CD4-positive, alpha-beta T cell treated with Interferon alpha-2 for 1 hour (primary cell): ENCODE measurements at places on chromosomes 1 and 21.

- DNase-seq = no peak
Measured at GRCh38 chr1:54204199-54204598, 4.2 kb downstream of the MRPL37 start.

DNA sequence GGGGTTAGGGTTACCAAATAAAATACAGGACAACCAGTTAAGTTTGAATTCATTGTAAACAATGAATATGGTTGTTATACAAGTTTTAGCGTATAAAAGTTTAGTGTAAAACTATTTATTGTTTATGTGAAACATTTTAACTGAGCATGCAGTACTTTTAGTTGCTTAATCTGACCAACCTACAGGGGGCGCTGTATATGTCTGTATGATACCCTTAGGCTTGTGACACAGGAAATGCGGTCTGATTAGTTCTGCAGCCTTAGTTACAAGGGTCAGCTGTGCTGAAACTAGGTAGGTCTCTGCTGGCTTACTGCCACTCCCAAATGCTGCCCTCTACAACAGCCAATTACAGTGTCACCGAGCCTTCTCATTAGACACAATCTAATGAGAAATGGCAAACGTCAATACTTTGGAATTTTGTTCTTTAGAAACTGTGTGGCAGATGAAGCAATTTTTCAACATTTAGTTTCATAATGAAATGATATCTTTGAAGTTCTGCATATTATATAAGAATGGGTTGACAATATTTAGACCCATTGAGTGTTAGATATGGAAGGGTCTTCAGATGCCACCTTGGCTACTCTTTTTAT, 56.2 kb downstream of the NTNG1 start:
- peak; percentile 4 for DNase-seq

DNA sequence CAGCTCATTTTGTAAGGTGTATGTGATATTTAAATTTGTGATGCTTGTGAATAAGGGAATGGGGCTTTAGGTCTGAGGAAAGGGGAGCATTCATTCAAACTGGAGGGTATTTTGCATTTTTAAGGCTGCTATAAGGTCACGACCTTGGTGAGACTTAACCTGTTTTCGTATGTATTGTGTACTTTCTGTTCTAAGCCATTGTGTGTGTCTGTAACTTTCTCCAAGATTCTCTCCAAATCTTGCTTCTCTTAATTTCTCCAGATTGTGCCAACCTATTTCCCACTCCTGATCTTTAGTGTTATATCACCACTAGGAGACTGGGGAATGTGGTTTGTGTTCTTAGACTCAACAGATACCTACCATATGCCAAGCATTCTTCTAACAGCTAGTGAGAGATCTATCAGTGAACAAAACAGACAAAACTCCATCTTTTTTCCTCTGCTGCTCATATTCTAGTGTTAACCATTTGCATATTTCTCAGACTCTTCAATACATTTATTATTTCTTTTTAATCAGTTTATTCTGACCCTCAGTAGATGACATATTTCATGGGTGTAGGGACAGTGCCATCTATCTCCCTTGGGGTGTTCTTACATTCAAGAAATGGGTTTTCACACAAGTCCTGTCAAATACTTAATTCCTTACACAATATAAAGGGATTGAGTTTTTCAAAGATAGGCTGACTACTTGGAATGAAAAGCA, 27.5 kb downstream of the ATP1B1 start:
- DNase-seq = no peak

GRCh38 chr1:109248444-109248796, 919 bp upstream of the CELSR2 start:
- no peak for DNase-seq

- no peak for DNase-seq
Measured at GRCh38 chr1:37940299-37940947, 6.4 kb downstream of the INPP5B start.

DNA sequence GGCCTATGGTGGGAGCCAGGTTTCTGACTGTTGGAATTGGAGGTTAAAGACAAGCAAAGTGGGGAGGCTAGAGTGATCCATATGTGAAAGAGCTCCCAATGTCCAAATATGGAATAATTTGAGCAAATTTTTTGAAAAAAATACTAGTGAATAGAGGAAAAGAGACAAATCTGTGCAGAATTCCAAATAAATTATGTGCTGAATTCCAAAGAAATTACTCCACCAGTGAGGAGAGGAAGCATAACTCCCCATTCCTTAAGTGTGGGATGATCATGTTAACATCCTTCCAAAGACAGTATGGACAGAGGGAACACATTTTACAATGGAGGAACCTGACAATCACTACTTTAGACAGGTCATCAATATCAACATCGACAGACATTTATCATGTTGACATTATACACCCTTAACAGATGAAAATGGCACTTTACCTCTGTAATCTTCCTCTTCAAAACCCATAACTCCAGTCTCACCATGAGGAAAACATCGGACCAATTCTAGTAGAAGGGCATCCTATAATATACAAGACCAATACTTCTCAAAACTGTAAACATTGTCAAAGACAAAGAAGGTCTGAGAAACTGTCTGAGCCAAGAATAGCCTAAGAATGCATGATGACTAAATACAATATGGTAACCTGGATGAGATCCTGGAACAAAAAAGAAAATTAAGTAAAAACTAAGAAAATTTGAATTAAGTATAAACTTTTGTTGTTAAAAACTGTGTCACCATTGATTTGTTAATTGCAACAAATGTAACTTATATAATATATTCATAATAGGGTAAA, 71.5 kb upstream of the RGS4 start:
- DNase-seq = no peak

GRCh38 chr21:25615880-25616279, 8.6 kb upstream of the MRPL39 start:
- DNase-seq = no peak

DNA sequence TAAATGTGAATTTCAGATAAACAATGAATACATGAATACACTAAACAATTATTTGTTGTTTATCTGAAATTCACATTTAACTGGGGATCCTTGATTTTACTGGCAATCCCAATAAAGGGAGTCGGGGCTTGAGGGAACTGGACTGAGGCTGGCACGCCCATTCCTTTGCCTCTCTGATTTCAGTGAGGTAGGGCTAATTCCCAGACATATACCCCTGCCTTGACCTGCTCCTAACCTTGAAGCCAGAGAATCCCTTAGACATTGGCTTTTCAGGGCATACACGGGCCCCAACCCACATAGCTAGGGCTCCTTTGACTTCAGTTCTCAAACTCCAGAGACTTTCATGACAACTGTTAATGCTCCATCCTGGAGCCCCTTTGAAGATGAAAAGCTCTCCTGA, 10.8 kb upstream of the UTP25 start:
- no peak for DNase-seq

DNA sequence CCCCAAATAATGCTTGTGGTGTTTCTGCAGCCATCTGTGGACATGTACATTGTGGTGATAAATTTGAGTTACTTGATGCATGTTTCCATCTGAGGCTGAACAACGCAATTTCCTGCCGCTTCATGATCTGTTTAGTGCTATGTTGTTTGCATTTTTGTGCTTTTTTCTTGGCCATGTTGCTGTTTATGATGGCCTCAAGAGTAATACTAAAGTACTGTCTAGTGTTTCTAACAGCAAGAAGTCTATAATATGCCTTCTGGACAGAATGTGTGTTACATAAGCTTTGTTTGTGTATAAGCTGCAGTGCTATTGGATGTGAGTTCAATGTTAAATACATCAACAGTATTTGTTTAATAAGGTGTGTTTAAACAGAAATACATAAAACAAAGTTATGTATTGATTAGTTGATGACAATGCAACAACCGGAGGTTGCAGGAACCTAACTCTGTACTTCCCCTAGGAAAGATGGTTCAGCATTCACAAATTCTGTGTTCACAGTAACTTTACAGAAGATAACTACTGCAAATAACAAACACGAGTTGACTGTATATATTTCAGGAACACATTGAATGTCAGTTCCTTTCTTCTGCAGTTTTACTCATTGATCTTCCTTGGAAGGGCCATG, 114.8 kb upstream of the USP24 start:
- DNase-seq = no peak

GRCh38 chr21:18832950-18833349, 429.4 kb upstream of the TMPRSS15 start:
- no peak for DNase-seq

- DNase-seq = no peak
Measured at GRCh38 chr1:75273110-75273509, 138.9 kb downstream of the LHX8 start.

DNA sequence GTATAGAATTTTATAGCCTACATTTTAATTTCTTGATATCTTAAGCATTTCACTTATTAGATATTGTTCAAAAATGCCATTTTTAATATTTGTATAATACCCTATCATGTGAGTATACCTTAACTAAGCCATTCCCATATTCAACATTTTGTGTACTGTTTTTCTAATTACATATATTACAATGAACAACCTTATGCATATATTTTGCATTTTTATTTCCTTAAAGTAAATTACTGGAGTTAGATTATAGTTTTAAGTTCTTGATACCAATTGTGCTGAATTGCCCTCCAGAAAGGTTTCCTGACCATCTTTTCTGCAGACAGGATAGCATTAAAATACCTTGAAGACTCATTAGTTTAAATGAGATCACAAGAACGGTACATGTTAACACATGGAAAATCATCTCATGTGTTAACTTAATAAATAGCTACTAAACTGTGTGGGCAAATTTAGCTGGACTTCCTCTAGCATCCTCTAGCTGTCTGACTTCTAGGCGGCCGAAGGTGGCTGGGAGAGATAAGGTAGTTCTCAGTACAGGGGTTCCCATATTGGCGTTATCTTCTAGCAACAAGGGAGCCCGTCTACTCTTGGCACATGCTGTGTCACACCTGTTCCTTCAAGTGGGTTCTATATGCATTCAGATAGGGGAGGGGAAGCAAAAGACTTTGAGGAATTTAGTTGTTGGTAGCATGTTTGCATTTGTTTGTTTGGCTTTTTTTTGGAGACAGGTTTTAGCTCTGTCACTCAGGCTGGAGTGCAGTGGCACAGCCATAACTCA, 8.9 kb downstream of the DCLRE1B start:
- DNase-seq = no peak

DNA sequence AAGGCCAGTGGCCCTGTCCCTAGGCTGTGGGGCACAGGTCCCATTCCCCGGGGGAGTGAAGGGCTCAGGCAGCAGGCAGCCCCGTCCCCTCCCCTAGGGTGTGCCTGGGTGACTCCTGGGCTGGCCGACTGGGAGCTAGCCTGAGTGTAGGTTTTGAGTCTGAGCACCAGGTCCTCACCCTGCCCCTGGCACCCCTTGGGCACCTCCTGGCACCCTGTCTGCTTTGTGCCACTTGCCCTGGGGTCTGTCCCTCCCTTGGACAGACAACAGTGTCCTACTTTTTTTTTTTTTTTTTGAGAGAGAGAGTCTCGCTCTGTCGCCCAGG, 24.2 kb downstream of the RRP1 start:
- DNase-seq = no peak

DNA sequence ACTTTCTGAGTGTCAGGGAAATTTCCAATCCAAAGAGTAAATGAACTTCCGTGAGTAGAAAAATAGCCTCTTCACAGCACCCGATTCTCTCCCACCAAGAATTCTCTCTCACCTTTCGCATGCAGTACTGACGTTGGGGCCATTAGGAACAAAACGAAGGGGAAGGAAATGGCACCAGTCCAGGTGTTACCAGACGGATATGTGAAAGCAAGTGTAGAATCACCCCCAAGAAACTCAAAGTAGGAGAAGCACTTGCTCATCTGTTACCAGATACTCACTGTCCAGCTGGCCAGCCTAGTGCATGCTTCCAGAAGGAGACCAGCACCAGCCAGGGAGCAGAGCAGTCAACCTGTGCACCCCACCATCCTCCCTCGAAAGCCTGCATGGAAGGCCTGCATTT, 55.1 kb downstream of the ITPKB start:
- no peak for DNase-seq

DNA sequence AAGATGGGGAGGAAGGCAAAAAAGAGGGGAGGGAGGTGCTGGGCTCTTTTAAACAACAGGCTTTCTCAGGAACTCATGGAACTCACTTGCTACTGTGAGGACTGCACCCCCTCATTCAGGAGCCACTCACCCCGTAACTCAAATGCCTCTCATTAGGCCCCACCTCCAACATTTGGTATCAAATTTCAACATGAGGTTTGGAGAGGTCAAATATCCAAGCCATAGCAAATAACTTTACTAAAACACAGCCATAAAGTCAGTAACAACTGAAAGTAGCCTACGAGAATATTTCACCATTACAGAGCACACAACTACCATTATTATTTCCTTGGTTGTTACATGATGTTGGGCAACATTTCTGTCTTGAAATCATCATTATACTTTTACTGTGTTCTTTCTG, 13.1 kb upstream of the DMRTB1 start:
- no peak for DNase-seq

DNA sequence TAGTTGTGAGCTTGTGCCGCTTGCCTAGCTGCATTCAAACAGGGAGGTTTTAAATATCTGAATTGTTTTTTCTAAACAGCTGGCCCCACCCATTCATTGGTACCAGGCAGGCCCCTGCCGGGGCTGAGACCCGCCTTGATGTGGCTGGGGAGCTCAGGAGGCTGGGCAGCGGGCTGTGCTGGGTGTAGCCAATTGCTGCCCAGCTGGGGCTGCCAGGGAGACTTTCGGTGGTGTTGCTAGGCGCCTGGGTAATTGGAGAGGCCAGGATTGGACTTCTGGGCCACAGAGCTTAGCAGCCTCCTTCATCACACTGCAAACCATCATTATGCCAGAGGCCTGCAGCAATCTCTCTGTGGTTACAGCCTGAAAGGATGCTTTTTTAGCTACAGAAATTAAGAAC, 12.2 kb downstream of the RHBDL2 start:
- no peak for DNase-seq

GRCh38 chr1:202807926-202808757, at the start of gene KDM5B:
TSS of gene KDM5B (minus strand) at chr1:202808421. CDS start at chr1:202808305, 116 bp downstream.
- DNase-seq = peak; percentile 50

- no peak for DNase-seq
Measured at GRCh38 chr1:18434041-18434440, 46.7 kb upstream of the KLHDC7A start.

DNA sequence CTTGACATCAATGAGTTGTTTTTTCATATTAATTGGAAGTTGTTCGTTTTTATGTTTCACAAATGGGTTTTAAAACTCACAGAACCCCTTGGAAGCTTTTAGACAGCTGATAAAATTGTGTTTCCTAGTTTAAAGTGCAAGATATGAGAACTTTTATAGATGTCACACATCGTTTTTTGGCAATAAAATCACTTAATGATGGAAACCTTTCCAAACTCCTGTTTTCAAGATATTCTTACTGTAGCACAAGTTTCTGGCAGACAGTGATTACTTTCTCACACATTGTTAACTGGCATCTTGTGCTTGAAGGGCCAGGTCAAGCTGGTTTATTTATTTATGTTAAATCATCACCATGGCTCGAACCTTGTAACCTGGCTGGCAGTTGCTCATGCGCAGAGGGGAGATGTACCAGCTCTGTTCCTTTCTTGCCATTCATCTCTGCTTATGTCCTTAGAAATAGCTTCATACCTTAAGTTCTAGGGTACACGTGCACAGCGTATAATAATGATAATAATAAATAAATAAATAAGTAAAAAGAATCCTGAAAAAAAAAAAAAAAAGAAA, 10.2 kb upstream of the RCAN1 start:
- DNase-seq = no peak

GRCh38 chr1:99236756-99237155, 27.5 kb upstream of the PLPPR4 start:
- no peak for DNase-seq
